AG08395 (cell line): ENCODE measurements at places on chromosomes 11 and 22.

DNA sequence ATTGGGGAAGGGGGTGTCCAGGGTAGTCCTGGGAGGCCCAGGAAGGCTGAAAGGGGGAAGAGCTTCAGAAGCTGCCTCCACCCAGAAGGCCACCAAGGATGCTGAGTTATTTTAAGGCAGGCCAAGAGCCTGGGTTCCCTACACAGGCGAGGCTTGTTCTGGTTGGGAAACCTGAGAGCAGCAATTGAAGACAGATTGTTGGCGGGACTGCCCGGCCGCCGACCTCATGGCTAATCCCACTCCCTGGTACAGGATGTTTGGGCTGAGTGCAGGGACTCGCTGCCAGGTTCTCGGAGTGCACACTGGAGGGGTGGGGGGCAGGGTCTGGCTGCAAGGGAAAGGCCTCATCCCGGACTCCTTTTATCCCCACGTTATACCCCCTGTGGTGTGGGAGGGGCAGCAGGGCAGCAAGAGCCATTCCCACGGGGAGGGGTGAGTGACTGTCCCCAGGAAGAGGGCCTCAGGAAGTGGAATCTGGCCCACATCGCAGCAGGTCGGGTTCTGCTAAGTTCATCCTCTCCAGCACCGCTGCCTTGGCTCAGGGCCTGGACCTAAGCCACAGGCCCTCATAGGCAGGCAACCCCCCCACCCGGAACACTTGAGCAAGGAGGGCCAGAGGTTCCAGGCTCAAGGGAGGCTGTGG, 43.6 kb upstream of the PRR5 start:
- peak; percentile 77 for DNase-seq

- peak; percentile 38 for DNase-seq
Measured at GRCh38 chr11:17921659-17922415, 91.0 kb downstream of the SERGEF start.

- DNase-seq, result peak; percentile 57
Measured at GRCh38 chr22:42931421-42932196, 74.5 kb upstream of the ARFGAP3 start.

DNA sequence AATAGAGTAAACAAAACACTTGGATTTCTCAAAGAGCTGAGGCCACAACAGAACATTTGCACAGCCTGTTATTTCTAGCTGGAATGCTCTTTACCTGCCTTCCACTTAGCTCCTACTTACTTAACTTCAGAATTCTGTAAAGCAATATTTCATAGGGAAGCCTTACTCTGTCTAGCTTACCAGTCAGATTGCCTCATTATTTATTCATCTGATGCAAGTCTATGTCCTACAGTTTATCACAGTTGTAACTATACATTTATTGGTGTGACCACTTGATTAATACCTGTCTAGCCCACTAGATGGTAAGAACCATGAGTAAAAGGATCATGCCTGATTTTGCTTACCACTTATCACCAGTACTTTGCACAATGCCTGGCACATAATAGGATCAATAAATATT, 56.1 kb upstream of the ME3 start:
- DNase-seq, result no peak

DNA sequence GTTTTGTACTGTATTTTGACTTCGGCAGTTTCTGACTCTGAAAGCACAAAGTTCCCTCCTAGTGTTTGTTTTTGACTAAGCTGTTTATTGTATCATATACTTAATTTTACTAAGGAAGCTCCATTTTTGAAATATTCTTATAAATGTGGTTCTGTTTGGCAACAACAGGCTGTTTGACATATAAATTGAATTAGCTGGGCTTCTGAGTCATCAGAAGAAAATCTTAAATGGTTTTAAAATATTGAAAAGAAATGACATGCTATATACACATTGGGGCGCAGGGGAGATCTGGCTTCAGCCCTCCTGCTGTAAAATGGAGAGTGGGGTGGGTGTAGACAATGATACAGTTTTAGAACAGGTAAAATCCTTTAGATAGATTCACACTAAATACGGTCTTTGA, 38.6 kb downstream of the SHISA8 start:
- peak; percentile 36 for DNase-seq

DNA sequence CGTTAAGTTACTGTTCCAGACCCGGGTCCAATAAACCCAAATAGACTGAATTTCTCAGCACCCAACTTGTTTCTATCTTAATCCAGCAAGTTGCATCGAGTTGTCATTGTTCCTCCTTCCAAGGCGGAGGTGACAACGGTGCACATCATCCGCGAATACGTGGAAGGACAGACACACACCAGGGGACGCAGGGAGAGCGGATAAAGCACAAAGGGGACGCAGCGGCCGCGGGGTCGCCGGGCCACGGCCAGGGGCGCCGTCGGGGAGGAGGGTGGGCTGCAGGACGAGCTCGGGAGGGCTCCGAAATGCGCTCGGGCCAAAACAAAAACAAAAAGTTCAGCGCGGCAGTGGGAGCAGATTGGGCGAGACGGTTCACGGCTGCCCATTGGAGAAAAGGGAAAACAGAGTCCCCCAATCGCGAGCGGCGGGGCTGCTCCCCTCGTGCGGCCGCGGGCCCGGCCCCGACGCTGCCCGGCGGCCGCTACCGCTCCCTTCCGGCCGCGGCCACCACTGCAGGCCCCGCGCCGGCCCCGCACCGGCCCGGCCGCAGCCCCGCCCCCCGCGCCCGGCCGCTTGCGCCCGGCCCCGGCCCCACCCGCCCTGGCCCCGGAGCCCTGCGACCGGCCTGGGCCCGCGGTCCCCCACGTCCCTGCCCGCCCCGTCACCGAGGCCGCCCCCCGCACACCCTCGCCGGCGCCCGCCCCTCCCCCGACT, 518 bp downstream of the KMT5B start:
- peak; percentile 84 for DNase-seq

DNA sequence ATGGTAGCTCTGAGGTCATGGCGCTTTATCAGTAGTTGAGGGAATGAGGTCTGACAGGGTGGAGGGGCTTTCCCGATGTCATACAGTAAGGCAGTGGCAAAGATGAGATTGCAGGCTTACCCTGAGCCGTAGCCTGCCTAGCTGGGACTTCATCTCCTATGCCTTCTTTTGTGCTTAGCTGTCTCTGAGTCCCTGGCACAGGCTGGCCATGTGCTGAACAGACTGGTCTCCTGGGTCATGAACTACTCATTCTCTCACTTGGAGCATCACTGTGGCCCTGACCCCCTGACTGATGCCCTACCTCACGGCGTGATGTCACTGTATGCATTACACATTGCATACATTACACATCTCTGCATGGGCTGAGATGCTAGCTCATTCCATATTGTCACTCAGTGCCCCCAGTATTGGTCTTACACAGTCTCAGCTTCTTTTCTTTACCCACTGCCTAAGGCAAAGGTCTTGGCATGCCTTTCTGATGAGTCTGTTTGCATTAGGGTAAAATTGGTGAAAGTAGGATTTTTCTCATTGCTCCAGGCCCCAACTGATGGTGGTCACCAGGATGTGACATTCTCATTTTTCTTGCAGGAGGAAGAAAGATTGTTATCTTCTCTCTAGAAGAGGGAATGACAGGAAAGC, 389.4 kb upstream of the CADM1 start:
- no peak for DNase-seq

DNA sequence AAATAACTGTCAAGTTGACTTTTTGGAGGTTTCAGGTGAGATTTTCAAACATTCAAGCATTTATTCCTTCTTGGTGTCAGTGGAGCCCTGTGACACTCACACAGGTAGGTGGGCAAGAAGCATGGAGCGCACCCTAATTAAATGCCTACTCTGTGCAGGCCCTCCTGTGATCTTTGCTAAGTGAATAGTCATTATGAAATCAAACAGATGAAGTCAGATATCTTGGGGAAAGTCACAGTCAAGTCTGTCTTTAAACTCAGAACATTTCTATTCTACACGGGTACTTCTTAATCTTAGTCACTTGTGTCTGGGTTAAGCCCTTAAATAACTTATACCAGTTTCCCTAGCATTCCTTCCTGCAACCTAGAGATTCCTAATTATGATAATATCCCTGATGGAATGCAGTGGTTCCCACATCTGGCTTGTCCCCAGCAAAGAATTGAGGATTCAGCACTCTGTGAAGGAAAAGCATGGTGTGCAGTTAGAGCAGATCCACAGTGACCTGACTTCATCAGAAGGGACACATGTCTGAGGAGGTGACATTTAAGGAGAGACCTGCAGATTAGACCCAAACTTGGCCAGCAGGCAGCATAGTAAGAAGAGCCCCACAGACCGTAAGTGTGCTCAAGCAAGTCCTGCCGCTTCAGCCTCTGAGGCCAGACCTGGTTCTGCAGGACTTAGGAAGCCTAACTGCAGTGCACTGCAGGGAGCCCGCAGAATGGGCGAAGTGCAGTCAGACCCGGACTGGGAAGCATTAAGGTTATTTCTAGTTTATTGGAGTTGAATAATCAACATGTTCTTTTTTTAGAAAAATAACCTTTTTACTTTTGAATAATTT, 85.3 kb upstream of the GAL start:
- peak; percentile 64 for DNase-seq

GRCh38 chr11:21446939-21447590, 745.8 kb upstream of the ANO5 start:
- no peak for DNase-seq

- no peak for DNase-seq
Measured at GRCh38 chr11:56906683-56907148, 82.0 kb upstream of the OR5AK2 start.

DNA sequence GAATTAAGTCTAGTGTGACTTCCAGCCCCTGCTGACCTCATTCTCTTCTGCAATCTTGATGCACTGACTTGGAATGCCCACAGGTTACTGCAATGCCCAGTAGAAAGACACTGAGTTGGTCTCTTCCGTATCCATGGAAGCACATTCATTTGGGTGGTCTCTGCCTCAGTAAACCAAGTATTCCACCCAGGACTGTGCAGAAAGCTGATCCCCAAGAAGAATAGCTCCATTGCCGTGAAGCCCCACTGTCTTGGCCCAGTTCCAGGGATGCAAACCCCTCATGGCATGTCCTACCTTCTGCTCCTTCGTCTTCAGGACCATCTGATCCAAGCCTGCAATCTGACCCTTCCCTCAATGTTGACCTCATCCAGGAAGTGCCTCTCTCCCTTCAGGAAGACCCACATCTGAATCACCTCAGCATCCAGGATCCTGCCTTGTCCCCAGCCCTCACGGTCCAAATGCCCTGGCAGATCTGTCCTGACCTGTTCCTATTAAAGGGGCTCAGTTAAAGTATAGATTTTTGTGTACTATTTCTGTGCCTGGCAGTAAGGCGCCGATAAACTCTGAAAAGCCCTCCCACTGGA, 425.8 kb downstream of the SOX6 start:
- DNase-seq, result no peak

DNA sequence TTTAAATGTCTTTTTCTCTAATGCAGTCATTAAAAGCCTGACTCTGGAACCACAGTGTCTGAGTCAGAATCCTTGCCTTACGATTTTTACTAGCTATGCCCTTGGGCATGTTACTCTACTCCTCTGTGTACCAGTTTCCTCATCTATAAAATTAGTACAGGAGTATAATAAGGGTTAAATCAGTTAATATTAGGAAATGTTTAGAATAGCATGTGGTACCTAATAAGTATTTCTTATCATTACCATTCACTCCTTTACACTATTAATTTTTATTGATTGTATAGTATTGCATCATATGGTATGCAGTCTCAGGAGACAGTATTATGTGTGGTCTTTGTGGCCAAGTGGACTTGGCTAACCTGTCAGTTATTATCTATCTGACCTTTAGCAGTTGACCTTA, 68.2 kb downstream of the METTL15 start:
- DNase-seq, result peak; percentile 5

DNA sequence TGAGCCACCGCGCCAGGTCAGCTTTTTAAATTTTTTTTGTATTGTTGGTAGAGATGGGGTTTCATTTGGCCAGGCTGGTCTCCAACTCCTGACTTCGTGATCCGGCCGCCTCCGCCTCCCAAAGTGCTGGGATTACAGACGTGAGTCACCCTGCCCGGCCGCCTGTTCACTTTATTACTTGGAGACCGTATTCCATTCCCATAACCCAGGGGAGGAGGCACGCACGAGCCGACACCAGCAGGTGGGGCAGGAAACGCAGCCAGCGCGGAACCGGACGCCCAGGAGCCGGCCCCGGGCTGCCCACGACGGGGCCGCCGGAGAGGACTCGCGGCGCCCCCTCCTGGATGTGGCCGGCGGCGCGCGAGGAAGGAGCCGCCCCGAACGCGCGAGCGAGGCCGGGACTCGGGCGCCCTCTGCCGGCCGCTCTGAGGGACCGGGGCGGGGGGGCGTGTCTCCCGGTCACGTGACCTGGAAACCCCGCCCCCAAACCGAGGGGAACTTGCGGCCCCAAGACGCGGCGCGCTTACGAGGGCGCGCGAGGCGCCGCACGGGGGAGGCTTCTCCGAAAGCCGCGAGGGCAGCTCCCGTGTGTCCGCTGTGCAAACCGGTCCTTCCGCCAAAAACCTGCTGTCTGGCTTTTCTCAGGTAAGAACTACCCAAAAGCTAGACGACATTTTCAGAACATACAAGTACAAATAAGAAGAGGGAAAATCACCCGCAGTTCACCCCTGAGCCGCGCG, 11.6 kb upstream of the RNH1 start:
- peak; percentile 93 for DNase-seq

- DNase-seq, result no peak
Measured at GRCh38 chr11:44372989-44373388, 63.0 kb upstream of the ALX4 start.
